ENCODE measurements at places on chromosomes 3 and 15.

DNA sequence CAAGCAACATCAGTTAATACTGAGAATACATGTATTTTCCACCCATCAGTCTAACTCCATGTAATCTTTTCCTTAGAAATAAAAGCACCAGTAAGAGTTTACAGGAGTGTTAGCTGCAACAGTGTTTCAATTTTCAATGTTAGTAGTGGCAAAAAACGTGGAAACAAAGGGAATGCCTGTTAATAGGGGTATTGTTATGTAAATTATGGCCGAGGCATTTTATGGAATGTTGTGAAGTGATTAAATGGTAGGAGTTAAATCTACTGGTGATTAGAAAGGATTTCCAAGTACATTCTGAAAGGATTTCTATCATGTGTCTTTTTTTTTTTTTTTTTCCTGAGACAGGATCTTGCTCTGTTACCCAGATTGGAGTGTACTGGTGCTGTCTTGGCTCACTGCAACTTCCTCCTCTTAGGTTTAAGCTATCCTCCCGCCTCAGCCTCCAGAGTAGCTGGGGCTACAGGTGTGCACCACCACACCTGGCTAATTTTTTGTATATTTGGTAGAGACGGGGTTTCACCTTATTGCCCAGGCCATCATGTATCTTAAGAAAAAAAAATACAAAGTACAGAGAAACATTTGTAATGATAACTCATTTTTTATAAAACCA lies 6.6 kb downstream of the ATP6V1A start:
- no peak for DNase-seq

GRCh38 chr15:38378161-38378560 lies 75.8 kb upstream of the FAM98B start:
- peak; percentile 67 for DNase-seq

GRCh38 chr3:161319867-161320266 lies 51.5 kb downstream of the SPTSSB start:
- no peak for DNase-seq

DNA sequence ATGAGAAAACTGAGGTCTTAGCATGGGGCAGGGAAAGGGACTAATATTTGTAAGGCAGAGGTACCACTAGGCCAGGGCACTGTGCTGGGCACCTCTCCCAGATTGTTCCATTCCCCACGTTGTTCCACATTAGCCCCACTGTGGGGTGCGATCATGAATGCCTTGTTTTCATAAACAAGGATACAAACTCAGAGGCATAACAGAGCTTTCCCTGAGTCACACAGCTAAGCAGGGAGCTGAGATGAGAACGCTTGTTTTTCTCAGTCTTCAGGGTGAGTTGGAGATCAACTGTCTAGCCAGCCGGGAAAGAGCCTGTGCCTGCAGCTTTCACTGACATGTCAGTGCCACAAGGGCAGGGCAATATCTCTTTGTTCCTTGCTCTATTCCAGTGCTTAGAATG lies 47.9 kb upstream of the ITGA11 start:
- DNase-seq: no peak

- DNase-seq: no peak
Measured at GRCh38 chr3:89155811-89156210, 48.4 kb downstream of the EPHA3 start.

GRCh38 chr3:179973931-179974361 lies 62.8 kb downstream of the PEX5L start:
- DNase-seq: no peak

DNA sequence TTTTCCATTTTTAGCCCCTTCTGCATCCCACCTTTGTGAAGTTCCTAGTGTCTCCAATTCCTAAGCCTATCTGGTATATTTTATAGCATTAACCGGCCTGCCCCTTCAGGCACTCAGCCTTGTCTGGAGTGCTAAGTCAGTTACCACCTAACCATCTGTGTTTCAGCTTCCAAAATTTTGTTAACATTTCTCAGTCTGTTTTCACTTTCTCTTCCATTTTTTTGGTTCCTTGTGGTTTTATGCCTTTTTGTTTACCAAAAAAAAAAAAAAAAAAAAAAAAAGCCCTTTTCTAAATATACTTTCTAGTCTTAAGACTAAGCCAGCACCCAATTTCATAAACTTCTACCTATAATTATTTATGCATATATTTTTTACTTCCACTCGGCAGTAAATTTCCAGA lies 92.4 kb downstream of the CSNK1G1 start:
- no peak for DNase-seq

Measured in sigmoid colon (tissue), 7 donors.